ENCODE measurements at places on chromosomes 11 and 22. TPM values are rescaled to one million over a fixed set of nuclear protein-coding genes. Genes with fewer than 3 reads are reported as not detected.

DNA sequence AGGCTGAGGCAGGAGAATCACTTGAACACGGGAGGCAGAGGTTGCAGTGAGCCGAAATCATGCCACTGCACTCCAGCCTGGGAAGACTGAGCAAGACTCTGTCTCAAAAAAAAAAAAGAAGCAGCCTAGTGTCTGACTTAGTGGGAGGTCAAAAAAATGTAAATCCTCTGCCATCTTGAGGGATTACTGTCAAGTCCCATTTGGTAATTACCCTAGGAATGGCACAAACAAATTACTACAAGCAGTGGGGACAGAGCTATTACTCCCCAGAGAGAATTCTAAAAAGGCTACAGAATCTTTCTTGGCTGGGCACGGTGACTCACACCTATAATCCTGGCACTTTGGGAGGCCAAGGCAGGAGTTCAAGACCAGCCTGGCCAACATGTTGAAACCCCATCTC, 3.8 kb downstream of the SERPING1 start:
- DNase-seq = no peak

DNA sequence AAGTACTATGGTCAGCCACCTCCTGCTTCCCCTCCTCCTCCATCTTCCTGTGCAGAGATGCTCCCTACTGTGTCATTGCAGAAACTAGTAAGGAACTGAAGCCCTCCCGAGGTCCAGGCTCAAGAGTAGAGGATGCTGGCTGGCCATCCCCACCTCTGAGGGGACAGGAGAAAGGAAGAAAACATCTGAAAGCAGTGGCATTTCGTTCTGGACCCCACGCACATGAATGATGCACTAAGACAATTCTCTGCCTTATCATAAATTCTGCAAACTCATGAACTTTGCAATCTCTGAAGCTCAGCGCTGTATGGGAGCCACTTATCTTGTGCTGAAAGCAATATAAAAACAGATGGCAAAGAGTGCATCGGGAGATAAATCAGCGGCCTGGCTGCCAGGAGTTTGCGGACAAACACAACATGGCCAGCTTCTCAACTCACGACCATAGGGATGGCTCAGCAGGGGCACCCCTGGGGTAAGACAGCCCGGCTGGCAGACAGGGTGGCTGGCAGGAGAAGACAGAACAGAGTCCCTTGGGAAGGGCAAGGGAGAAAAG, 306.4 kb downstream of the NXPE2 start:
- no peak for DNase-seq

GRCh38 chr11:131033151-131033651, 116.9 kb upstream of the SNX19 start:
- DNase-seq = no peak

DNA sequence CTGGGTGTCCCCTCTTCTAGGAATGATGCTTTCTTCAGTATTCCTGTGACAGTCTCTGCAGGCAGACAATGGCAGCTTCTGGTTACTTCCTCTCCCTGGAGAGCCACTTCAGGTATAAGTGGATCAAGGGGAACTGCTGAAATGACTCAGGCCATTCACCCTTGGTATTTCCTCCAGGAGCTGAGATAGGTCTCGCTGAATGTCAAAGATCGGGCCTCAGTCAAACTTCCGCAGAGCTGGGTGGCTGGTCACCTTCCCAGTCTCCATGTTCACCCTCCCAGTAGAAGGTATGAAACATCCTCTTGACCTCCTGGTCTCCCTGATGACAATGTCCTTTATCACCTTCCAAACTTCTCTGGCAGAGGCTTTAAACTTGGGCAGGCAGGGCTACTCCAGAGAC, 1.8 kb upstream of the ANKK1 start:
- DNase-seq = no peak

DNA sequence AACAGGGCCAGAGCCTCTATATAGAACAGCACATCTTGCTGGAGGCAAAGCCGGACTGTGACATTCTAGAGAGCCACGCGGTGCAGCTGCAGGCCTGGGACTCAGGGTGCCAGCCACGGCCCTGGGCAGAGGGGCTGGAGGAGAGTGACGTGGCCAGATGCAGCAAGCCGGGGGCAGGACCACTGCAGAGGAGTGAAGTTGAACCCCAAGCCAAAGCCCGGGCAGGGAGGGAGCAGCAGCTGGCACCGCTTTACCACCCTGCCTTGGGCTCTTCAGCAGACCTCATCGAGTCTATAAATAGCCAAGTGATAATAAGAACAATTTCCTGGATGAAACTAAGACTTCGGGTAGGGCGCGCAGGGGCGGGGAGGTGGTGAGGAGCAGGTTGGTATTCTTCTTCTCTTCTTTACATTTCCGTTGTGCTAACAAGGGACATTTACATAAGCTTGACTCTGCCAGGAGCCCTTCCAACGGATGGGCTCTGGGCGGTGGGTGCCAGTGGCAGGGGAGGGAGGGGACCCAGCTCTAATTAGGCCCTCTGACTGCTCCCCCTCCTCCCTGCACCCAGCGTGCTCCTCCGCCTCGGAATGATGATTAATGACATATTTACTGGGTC, 110.2 kb downstream of the ST3GAL4 start:
- DNase-seq = no peak

- DNase-seq = no peak
Observed at GRCh38 chr22:21920341-21921183, 32.1 kb downstream of the PPM1F start.

DNA sequence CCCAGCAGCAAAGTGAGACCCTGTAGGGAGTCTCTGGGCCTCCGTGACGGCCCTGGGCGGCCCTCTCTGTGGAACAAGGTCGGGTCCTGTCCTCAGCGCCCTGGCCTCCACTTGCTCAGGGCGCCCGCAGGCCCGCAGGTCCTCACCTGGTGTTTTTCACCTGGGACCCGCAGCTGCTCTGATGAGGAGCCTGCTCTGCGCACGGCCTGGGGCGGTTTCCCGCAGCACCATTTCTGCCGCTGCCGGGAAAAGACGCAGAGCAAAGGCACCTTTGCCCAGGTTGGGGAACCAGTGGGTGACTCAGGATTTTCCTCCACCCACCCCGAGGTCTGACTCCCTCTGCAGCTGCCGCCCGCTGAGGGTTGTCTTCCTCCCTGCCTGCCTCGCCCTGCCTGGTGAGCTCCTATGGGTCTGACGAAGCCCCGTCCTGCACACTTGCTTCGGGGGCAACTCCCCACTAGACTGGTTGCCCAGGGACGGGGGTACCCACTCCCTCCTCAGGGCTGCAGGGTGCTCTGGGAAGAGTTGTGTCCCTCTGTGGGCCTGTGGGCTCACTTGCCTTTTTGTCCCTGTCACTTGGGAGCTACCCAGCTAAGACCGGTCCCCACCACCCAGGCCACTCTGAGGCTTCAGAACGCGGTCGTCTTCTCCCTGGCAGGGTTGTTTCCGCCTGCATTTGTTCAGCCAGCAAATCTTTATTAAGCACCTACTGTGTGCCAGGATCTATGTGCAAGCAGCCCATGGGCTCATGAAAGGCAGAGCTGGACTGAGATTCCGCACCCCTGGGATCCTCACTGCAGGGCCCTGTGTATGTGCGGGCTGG, 89.5 kb downstream of the KCNQ1 start:
- peak; percentile 65 for DNase-seq

DNA sequence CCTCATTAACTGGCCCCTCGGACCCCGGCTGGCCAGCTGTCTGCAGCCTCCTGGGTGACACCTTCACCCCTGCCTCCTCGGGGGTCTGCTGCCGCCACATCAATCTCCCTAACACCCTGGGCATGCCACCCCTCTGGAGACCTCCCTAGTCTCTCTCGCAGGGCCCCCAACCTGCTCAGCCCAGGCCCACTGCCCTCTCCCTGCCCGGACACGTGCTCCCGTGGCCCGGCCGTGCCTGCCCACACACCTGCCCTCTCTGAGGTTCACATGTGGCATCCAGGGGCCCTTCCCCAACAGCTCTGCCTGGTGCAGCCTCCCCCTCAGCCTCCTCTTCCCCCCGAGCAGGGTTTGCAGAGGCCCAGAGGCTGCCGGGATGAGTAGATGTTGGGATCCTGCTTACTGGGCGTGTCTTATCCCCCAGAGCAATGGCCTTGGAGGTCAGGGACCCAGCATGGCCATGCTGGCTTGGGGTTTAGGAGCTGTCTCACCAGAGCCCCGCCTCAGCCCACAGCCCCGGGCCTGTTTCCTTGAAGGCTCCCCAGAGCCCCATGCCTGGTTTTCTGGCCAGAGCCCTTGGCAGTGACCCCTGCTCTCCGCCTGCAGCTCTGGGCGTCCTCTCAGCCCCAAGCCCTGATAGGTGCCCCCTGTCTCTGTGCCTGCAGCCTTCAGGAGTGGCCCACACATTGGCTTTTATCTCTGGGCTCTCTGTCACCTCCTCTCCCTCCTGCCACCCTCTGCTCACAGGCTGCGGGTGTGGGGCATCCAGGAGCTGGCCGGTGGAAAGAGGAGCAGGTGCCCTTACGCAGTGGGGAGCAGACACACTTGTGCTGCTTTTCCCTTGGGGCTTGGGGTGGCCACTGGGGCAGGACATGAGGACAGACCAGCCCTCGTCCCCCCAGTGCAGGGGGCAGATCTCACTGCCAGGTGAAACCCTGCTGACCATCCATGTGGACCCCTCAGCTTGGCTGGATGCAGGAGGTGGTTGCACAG, 25.7 kb upstream of the SEPTIN5 start:
- peak; percentile 59 for DNase-seq

- no peak for DNase-seq
Observed at GRCh38 chr11:129546266-129546665, 170.6 kb downstream of the BARX2 start.

DNA sequence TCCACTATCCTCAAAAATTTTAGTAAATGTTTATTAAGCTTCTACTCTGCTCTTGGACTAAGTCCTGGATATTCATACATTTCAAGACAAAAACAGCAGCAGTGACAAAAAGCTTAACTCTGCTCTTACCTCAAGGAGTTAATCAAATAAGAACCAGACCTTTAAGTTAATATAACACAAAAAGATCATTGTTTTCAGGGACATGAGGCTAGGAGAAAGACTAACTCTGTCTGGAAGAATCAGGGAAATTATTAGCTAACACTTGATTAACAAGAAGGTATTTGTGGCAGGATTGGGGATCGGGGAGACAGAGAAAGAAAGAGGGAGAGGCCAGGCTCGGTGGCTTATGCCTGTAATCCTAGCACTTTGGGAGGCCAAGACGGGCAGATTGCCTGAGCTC, 74.4 kb downstream of the PPP2R1B start:
- DNase-seq = no peak

DNA sequence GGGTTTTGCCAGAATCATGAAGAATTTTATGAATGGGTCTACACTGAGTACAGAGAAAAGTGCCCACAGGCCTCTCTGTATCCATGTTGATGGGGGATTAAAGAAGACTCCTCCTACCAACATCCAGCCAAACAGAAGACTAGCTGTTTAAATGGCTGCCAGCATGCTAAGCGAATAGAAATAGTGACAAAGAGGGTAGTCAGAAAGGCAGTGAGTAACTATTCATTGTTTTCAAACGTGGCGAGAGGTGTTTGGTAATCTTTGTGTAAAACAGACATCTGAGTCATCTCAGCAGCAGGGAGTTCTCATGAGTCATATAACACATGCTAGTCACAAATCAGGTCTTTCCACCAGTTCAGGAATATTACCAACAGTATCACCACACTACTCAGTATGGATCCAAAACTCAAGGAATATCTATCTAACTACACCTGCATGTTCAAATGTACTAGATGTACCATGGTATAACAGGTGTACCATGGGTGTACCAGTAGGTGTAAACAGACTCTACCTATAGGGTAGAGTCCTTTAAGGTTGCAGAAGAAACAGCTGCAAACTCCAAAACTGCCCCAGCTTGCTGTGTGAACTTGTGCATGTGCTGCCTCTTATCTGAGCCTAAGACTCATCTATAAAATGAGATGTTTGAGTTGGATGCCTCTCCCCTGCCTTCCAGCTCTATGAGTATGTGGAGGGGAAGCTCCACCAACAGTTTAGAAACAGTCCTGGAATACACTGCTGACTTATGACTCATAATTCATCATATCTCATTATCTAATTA, 82.0 kb downstream of the SLC1A2 start:
- no peak for DNase-seq

DNA sequence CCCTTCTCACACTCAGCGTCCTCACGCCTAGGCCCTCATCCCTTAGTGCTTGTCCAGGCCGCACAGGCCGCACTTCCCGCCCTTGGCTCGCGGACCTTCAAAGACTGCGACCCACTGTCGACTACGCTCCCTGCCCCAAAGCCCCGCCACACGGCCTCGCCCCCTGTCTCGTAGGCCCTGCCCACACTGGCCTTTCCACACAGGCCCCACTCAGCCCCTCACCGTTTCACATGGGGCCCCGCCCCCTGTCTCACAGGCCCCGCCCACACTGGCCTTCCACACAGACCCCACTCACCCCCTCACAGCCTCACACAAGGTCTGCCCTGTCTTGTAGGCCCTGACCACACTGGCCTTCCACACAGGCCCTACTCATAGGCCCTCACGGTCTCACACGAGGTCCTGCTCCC, 11.0 kb downstream of the NRXN2 start:
- peak; percentile 57 for DNase-seq

DNA sequence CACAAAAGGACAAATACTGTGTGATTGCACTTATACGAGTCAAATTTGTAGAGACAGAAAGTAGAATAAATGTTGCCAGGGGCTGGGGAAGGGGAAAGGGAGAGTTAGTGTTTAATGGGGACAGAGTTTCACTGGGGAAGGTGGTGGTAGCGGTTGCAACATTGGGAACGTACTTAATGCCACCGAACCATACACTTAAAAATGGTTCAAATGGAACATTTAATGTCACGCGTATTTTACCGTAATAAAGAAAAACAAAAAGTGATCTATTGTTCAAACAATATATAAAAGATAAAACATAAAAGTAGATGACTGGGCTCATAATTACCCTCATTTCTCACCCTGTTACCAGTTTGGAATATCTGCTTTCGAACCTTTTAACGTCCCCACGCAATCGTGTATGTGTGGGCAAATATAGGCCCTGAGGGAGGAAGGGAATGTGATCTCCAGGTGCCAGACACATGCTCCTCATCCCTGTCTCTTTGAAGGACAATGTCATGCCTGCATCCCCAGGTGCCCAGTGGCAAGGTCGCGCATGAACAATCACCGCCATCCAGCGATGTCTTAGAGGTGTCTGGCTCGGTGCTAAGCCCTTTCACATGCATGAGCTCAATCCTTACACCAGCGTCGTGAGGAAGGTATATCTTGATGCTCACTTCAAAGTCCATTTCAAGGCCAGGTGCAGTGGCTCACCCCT, 35.3 kb downstream of the LIF start:
- peak; percentile 33 for DNase-seq

ASPHD2 gene
- total RNA-seq = 1.2 TPM

SLC16A8 gene
- total RNA-seq = not detected

STK33 gene
- 9.4 TPM for total RNA-seq

ARHGAP8 gene
- 18.1 TPM for total RNA-seq

PARVA gene
- total RNA-seq = 84.0 TPM

PANX3 gene
- not detected for total RNA-seq
